ENCODE measurements at places on chromosomes 12 and 14.
A peak's percentile ranks its signal among the peaks of the same experiment; 100 is the strongest.

DNA sequence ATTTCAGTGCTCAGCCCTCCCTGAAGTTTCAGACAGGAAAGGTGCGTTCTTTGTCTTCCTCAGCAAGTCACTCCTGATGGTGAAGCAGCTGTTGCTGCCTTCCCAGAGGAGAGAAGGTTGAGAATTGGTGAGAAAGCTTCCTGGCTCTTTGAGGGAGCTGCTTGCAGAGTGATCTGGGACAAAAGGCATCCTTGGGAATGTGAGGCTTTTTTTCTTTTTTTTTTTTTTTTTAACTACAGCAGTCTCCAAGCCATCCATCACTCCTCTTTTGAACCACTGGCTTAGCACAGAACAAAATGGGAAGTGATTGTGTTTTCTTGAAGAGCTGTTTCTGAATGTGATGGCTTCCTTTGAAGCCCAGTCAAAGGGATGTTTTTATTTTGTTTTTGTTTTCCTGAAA, 120.4 kb upstream of the LRIG3 start:
- no peak for DNase-seq

DNA sequence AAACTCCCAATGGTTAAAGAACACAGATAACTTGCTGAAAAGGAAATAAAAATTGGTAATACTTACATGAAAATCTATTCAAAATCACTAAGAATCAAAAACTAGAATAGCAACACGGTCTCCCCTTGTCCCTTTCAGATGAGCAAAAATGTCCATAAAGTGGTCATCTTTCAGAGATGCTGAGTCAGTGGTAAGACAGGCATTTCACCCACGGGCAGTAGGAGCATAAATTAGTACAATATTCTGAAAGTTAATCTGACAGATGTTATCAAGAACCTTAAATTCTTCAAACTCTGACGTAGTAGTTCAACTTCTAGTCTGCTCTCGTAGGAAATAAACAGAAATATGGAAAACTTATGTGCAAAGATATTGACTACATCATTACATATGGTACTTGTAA, 33.1 kb upstream of the GNPNAT1 start:
- DNase-seq, result no peak

GRCh38 chr12:105510526-105510925, 180.0 kb downstream of the C12orf75 start:
- DNase-seq, result no peak

- no peak for DNase-seq
These were observed 26.9 kb downstream of the BATF start for GRCh38 chr14:75549169-75549568.

DNA sequence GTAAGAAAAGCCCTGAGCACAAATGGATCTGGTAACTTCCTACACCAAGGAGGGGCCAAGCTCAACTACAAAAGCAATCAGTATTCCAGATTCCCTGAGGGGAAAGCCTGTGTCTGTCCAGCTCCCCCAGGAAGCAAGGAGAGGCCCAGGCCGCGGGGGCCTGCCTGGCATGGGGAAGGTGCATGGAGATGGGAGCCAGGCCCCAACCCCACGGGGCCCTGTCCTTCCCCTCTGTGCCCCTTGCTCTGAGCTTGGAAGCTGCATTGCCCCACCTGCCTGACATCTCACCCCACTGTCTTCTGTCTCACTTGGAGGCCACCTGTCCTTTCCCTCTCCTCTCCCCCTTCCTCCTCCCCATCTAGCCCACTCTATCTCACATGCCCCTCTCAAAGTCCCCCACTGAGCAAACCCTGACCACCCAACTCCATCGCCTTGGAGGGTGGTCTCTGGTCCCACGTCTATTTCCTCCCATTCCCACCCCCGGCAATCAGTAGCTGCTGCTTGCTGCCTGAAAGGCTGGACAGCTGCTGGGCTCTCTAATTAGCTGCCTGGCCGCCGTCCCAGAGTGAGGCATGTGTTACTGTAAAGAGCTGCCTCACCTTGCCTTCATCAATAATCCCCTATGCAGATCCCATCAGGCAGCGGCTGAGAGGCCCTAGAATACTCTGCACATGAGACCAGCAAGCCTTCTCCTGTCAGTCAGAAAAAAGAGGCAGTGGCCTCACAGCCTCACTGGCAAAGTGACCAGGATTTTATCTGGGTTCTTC, 3.4 kb upstream of the TMEM229B start:
- DNase-seq, result peak; percentile 93

- no peak for DNase-seq
These were observed 24.9 kb upstream of the PRKAB1 start for GRCh38 chr12:119642986-119643385.

GRCh38 chr12:105084251-105085250, at the start of gene ALDH1L2:
Gene ALDH1L2 (minus strand): TSS chr12:105084458. CDS start chr12:105084436, 22 bp downstream.
- DNase-seq, result peak; percentile 11

- no peak for DNase-seq
These were observed 27.4 kb upstream of the TMCC3 start for GRCh38 chr12:94677778-94678177.

- no peak for DNase-seq
These were observed 8.4 kb downstream of the PTHLH start for GRCh38 chr12:27964123-27964522.

- DNase-seq, result no peak
These were observed 156.3 kb downstream of the ZFP36L1 start for GRCh38 chr14:68636597-68636996.

GRCh38 chr12:52121824-52122539, 42.5 kb downstream of the SMIM41 start:
- peak; percentile 22 for DNase-seq

GRCh38 chr14:101535232-101535631, 26.1 kb upstream of the DIO3 start:
- no peak for DNase-seq

GRCh38 chr12:128606051-128606450, 217.7 kb downstream of the SLC15A4 start:
- DNase-seq, result no peak

DNA sequence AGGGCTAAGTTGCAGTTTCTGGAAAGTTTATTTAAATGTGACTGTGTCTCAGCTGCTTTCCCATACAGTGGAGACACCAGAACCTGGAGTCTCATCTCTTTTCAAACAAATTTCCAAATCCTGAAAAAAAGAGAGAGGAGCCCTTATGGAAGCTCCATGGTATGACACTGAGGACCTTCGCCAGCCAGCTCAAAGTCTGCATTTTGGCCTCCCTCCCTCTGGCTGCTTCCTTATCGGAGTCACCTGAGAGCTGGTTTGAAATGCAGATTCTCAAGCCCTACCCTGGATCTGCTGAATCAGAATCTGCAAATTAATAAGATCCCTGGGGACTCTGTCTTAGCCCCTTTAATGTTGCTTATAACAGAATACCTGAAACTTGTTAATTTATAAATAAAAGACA, 21.7 kb upstream of the JDP2 start:
- DNase-seq, result no peak

DNA sequence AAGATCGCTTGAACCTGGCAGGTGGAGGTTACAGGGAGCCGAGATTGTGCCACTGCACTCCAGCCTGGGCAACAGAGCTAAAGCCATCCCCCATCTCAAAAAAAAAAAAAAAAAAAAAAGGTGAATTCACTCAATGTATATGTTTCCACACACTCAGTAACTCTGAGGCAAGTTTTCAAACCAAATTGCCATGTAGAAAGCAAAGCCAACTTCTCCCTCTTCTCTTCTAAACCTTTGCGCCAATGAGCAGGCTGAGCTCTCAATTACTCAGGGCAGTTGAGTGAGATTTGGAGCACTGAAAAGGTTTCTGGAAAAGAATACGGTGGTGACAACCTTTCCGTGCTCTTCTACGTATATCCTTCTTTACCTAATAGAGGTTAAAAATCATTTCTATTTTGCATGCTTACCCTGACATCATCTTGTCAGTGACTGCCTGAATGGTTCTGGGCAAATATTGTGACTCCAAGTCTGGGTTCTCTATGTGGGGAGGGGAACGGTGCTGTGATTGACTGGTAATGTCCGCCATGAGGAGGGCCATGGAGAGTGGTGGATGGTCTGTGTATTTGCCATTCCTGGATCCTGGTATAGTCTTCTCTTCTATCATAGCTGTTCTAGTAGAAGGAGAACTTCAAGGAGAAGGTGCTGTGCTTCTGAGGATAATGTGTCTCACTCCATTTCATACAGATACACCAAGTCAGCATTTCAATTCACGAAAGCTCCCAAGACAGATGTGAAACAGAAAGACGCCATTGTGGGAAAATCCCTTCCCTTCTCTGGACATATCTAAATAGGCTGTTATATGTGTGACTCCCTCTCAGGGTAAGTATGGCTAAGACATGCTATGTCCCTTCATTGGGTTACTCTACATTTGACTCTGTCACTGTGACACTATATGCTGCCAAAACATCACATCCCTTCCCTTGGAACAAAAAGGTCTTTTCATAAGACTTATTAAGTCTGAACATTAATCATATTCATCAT, 46.2 kb upstream of the MED13L start:
- DNase-seq, result no peak

- no peak for DNase-seq
These were observed 6.3 kb downstream of the MIS18BP1 start for GRCh38 chr14:45246691-45247090.

DNA sequence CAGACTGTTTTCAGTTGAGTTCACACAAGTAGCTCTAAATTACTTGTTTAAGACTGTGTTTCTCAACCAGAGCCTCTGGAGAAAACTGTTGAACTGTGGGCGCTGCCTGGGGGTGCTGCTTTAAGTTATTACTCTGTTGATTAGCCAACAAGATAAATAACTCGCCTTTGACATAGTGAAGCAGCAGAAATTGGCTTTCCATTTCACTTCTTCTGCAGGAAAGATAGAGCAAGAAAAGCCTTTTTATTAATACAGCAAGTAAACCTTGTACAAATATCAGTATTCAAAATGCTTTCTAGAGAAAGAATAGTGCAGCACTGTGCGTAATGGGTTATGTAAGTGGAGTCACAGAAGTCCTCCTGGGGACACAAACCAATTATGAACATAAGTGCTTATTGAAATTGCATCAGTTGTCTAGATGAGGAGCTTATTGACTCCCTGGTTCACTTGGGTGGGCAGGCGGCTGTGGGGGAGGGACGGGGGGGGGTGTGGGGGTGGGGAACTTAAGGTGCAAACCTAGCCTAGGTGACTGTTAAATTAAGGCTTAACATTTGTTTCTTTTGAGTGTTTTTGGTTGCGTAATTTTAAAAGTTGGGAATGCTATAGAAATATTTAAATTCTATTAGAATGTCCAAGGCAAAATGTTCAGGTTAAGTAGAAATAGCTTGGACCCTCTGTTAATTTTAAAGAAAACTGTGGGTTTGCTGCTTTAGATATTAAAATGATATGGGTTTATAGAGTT, 6.3 kb downstream of the FRS2 start:
- no peak for DNase-seq

DNA sequence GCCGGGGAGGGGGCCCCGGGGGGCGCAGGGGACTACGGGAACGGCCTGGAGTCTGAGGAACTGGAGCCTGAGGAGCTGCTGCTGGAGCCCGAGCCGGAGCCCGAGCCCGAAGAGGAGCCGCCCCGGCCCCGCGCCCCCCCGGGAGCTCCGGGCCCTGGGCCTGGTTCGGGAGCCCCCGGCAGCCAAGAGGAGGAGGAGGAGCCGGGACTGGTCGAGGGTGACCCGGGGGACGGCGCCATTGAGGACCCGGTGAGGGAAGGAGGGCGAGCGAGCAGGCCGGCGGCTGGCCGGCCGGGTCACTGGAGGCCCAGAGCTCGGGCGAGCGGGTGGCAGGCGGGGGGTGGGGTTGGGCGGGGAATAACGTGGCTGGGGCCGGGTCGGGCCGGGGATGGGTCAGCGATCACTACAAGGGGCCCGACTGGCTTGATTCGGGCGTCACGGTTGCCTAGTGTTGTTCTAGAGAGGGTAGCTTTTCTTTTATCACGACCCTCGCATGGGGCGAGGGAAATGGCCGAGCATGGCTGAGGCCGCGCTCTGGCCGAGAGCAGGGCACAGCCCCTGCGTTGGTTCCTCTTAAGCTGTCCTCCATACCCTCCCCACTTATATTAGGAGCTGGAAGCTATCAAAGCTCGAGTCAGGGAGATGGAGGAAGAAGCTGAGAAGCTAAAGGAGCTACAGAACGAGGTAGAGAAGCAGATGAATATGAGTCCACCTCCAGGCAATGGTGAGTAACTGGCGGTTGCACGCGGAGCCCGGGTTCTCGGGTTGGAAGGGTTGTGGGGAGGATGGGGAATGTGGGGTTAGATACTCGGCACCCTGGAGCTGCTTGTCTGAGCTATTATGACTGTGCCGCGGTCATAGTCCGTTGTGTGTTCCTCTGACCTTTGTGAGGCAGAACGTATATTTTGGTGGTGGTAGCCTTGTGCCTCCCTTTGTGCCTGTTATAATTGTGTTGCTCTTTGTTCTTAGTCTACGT, 603 bp downstream of the PABPN1 start:
- DNase-seq, result peak; percentile 21

DNA sequence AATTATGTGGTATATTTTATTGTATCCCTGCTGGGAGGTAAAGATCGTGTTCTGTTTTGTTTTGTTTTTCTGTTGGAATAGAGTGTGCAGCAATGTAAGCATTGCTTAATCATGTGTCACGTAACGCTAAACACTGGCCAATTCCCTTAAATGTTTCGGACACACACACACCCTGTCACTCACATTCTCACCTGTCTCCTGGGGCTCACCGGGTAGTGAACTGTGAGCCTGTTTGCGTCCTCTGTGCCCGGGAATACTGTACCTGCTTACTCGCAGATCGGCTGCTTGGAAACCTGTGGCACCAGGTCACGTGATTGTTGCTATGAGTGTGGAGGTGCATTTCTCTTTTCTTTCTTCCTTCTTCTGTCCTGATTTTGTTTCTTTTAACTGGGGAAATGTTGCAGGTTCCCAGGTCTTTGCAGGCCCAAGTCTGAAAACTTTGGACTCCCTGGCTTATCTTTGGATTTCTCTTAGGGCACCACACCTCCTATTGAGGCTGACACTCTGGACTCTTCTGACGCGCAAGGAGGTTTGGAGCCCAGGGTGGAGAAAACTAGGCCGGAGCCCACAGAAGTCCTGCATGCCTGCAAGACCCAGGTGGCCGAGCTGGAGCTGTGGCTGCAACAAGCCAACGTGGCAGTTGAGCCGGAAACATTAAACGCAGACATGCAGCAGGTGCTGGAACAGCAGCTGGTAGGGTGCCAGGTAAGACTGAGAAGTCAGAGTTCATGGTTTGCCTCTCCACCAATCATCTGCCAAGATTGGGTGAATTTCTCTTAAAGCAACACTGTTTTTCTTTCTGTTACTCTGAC, 181.1 kb downstream of the ESR2 start:
- no peak for DNase-seq

DNA sequence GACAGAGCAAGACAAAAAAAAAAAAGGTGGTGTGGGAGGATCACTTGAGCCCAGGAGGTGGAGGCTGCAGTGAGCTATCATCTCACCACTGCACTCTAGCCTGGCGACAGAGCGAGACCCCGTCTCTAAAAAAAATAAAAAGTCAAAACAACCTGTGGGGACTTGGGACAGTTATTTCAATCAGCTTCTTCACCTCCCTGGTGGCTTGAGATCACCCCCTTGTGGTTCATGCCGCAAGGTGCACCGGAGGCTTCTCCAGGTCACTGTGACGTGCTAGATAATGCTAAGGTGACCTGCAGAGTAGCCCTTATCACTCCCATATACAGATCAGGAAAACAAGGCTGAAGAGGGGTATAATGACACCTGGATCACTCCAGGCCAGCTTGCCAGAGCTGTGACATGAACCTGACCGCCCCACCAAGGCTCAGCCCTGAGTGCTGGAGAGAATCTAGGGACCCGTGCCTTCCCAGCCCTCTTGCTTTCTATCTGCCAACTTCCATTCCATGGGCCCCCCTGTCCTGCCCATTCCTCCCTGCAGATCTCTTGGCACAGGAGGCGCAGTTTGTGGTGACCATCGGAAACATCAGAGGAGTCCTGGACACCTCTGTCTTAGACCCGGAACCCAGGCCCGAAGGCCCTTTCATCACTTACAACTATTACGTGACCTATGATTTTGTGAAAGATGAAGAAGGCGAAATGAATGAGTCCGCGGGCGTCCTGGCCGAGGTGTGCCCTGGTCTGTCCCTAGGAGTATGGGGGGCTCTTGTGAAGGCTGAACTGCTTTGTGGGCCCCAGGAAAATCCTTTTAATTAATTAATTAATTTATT, 8.1 kb downstream of the LRRC43 start:
- peak; percentile 47 for DNase-seq

Measured in NCI-H1694 (cell line).